ENCODE measurements at places on chromosomes 12 and 14.
A peak's percentile ranks its signal among the peaks of the same experiment; 100 is the strongest.

DNA sequence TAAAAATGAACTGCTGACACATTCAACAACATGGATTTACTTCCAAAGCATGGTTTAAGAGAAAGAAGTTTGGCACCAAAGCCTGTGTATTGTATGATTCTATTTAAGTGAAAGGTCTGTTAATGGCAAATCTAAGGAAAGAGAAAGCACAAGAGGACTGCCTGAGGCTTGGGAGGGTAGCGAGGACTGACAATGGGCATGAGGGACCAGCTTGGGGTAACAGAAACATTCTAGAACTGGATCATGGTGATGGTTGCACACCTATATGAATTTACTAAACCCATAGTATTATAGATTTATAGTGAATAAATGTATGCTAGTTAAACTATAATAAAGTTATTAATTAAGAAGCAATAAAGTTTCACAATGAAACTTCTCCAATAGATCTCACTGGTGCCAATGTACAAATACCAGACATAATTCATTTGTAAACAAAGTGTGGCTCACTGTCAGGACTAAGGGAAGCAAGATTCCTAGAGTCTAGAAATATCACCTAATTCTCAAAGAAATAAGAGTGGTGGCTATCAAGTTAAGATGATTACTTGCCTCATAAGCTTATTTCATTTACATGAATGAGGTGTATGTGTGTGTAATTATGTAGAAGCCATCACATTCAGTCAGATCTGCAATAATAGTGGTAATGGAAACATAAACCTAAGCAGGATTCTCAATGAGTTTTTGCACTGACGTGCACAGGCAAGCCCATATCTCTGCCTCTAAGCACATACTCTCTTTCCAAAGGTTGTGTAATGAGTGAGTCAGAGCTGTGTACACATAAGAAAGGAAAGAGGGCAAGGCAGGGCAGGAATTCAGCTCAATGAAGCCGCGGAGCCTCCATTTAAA lies 353.4 kb downstream of the KCNH5 start:
- DNase-seq: no peak

GRCh38 chr14:55957950-55958349 lies 160.3 kb upstream of the PELI2 start:
- no peak for DNase-seq

DNA sequence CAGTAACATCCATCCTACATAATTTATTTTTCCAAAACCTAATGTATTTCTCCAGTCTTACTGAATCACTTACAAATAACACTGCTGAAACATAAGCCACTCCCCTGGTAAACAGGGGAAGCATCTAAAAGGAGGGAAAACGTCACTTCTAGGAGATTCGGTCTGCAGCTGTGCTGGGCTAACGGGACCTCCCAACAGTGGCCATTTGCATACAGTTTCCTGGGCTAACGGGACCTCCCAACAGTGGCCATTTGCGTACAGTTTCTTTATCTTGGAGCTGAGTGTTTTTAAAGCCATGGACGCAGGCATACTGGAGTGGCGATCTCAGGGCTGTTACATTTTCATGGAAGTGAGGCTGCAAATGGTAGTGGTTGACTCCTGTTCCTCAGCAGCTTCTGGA lies 242.9 kb downstream of the TMEM132D start:
- DNase-seq: no peak

GRCh38 chr14:42028607-42029006 lies 421.9 kb downstream of the LRFN5 start:
- no peak for DNase-seq

DNA sequence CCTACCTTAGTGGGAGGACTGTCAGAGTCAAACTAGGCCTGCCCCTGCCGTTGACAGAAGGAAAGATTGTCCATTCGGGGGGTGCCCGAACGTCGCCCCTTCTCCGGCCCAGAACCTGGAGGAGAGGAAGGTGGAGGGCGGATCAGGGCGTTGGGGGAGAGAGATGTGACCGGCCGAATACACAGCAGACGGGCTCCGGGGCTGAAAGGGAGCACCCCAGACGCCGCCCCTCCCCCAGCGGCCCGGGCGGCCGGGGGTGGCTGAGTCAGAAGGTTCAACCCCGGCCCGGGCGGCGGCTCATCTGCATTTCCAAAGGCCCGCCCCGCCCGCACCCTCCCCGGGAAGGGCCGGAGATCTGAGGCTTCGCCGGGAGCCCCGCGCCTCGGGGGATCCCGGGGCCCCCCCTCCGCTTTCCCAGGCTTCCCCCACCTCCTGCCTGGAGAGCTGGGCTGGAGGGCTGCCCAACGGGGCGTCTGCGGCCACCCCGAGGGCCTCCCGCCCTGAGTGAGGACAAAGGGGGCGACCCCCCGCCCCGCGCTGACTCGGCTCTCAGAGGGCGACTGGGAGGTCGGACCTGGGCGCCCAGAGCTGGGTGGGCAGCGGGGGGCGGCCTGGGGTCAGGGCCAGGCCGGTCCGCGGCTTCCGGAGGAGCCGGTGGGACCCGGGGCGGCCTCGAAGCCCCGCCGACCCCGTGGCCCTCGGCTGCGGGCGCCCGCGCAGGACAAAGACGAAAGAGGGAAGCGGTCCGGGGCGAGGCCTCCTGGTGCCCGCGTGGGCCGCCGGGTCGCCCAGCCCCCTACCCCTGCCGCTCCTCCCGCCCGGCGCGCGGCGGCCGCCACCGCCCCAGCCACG lies 3.7 kb upstream of the SETD1B start:
- peak; percentile 88 for DNase-seq

All from activated naive CD8-positive, alpha-beta T cell treated with anti-CD3 and anti-CD28 coated beads, Interleukin-2, amount 50 U/mL, for 24 hours (primary cell).